Body of pancreas (tissue), 4 donors: ENCODE measurements at places on chromosomes 6 and 20. TPM values are rescaled to one million over a fixed set of nuclear protein-coding genes. Genes with fewer than 3 reads are reported as not detected.

GRCh38 chr20:39309458-39309857 lies 347.3 kb downstream of the DHX35 start:
- H3K27ac ChIP-seq: no peak overlapping the region
- H3K4me1 ChIP-seq: no peaks in the 10 kb centered on the region
- H3K36me3 ChIP-seq: no peaks in the 10 kb centered on the region
- no peaks in the 10 kb centered on the region for H3K27me3 ChIP-seq
- H3K4me3 ChIP-seq: no peak overlapping the region
- DNase-seq: no peak

GRCh38 chr6:44558024-44558831 lies 170.7 kb downstream of the CDC5L start:
- H3K27ac ChIP-seq: no peak overlapping the region
- no peak for DNase-seq
- H3K4me1 ChIP-seq: peaks cover 28% of the 10 kb centered on the region
- H3K27me3 ChIP-seq: no peaks in the 10 kb centered on the region
- no peak overlapping the region for H3K4me3 ChIP-seq
- H3K36me3 ChIP-seq: no peaks in the 10 kb centered on the region

GRCh38 chr20:38272961-38273360 lies 12.4 kb upstream of the KIAA1755 start:
- DNase-seq: no peak
- H3K36me3 ChIP-seq: no peaks in the 10 kb centered on the region
- no peak overlapping the region for H3K4me3 ChIP-seq
- no peaks in the 10 kb centered on the region for H3K4me1 ChIP-seq

- H3K27me3 ChIP-seq: no peaks in the 10 kb centered on the region
- DNase-seq: no peak
- peaks cover 17% of the 10 kb centered on the region for H3K4me1 ChIP-seq
- H3K36me3 ChIP-seq: no peaks in the 10 kb centered on the region
Observed at GRCh38 chr20:17227669-17228623, 1.1 kb downstream of the PCSK2 start.

DNA sequence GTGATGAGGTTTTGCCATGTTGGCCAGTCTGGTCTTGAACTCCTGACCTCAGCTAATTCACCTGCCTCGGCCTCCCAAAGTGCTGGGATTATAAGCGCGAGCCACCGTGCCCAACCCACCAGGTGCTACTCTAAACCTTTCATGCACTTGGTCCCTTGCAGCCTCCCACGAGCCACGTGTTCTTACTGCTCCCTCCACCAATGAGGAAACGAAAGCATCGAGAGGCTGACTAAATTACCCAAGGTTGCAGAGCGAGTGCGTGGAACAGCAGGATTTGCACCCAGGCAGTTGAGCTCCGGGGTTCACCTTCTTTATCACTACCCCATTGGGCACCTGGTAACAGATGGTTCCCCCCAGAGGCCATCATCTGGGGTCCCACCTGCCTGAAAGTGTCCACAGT lies 208.3 kb downstream of the LY86 start:
- H3K27ac ChIP-seq: no peak overlapping the region
- no peaks in the 10 kb centered on the region for H3K4me1 ChIP-seq
- no peaks in the 10 kb centered on the region for H3K36me3 ChIP-seq
- no peaks in the 10 kb centered on the region for H3K27me3 ChIP-seq
- no peak overlapping the region for H3K4me3 ChIP-seq
- no peak for DNase-seq

GRCh38 chr20:16621435-16622141 lies 48.3 kb upstream of the KIF16B start:
- no peaks in the 10 kb centered on the region for H3K27me3 ChIP-seq
- H3K36me3 ChIP-seq: no peaks in the 10 kb centered on the region
- H3K27ac ChIP-seq: no peak overlapping the region
- DNase-seq: no peak
- no peak overlapping the region for H3K4me3 ChIP-seq

GRCh38 chr20:48098866-48099265 lies 313.6 kb upstream of the SULF2 start:
- H3K27me3 ChIP-seq: no peaks in the 10 kb centered on the region
- no peak for DNase-seq
- H3K27ac ChIP-seq: no peak overlapping the region
- no peak overlapping the region for H3K4me3 ChIP-seq
- peaks cover 15% of the 10 kb centered on the region for H3K4me1 ChIP-seq

DNA sequence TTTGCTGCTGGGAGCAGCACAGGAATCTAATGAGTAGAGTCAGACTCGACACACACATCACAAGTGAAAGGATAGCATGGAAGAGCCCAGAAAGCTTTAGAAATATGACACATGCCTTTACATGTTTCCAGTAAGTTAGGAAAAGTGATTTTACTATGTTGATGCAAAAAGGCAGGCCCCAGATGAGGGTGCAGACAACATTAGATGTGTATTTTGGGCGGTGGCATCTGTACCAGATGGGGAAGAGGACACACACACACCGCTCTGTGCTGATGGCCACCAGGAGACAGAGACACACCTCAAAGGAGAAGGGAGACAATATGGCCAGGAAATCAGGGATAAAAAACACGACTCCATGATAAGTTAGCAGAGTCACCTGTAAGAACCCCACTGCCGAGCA lies 625 bp downstream of the MAS1L start:
- no peaks in the 10 kb centered on the region for H3K27me3 ChIP-seq
- H3K4me1 ChIP-seq: no peaks in the 10 kb centered on the region
- no peaks in the 10 kb centered on the region for H3K36me3 ChIP-seq
- H3K27ac ChIP-seq: no peak overlapping the region
- DNase-seq: no peak

GRCh38 chr6:20875369-20875963 lies 341.2 kb downstream of the CDKAL1 start:
- no peak for DNase-seq
- H3K36me3 ChIP-seq: no peaks in the 10 kb centered on the region
- H3K27me3 ChIP-seq: no peaks in the 10 kb centered on the region
- H3K4me3 ChIP-seq: no peak overlapping the region
- peaks cover 26% of the 10 kb centered on the region for H3K4me1 ChIP-seq

DNA sequence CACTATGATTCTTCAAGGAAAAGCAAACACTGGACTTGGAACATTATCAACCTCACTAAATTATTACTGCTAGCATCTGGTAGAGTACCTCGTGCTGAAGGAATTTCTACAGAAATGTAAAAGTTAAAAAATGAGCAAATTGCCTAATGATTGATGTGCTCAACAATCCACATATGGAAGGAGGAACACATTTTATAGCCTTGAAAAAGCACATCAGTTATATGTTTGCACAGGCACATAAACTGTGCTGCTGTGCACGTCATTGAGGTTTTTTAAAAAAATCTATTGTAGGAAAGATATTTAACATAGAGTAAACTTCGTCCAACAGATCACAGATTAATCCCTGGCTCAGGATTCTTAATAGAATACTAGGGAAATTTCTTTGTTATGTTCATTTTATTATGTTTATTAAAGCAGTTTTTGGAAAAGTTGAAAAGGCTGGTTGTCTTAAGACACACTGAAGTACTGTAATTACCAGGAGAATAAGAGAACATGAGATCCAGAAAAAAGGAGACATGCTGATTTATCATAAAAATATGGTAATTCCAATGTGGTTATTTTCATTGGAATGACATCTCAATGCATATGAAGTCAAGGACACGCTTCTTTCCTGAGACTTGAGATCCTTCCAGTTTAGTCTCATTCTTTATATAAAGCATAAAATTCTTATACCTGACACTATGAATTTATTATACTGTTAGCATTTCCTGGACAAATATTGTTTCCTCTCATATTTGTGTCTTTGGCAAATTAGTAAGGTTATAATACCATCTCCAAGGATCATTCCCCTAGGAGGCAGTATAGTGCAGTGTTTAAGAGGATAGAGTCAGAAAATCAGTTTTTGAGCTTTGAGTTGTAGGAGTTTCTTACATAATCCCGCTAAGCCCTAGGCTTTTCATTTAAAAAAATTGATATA lies 511.1 kb downstream of the TENT5A start:
- no peaks in the 10 kb centered on the region for H3K4me1 ChIP-seq
- no peak for DNase-seq
- no peaks in the 10 kb centered on the region for H3K36me3 ChIP-seq
- no peak overlapping the region for H3K4me3 ChIP-seq
- H3K27me3 ChIP-seq: no peaks in the 10 kb centered on the region
- no peak overlapping the region for H3K27ac ChIP-seq

GRCh38 chr6:99641270-99641669 lies 34.6 kb downstream of the PRDM13 start:
- DNase-seq: no peak
- no peaks in the 10 kb centered on the region for H3K4me1 ChIP-seq
- no peaks in the 10 kb centered on the region for H3K36me3 ChIP-seq
- H3K27me3 ChIP-seq: no peaks in the 10 kb centered on the region

GRCh38 chr6:141580988-141581552 lies 551.7 kb upstream of the GJE1 start:
- H3K27me3 ChIP-seq: no peaks in the 10 kb centered on the region
- no peak overlapping the region for H3K27ac ChIP-seq
- H3K4me1 ChIP-seq: no peaks in the 10 kb centered on the region

DNA sequence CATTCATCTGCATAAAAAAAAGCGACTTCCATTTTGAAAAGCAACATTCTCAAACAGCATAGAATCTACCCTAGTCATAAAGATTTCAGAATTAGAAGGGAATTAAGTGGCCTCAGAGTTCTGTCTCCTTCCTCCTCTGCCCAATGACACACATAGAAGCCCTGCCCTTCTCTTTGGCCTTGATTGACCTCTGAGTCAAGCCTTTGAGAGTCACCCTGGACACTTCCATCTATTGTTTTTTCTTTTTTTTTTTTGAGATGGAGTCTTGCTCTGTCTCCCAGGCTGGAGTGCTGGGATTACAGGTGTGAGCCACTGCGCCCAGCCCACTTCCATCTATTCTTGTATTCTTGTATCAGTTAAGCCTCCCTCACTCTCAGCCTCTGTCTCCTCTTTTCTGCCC lies 44.8 kb upstream of the CTNNBL1 start:
- DNase-seq: no peak
- H3K27ac ChIP-seq: no peak overlapping the region
- H3K4me1 ChIP-seq: no peaks in the 10 kb centered on the region
- H3K4me3 ChIP-seq: no peak overlapping the region

DNA sequence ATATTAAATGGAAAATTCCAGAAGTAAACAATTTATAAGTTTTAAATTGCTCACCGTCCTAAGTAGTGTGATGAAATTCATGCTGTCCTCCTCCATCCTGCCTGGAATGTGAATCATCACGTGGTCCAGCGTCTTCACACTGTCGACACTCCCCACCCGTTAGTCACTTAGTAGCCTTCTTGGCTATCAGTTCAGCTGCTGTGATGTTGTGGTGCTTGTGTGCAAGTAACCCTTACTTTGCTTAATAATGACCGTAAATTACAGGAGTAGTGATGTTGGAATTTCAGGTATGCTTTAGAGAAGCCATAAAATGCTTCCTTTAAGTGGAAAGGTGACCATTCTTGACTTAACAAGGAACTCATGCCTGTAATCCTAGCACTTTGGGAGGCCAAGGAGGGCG lies 25.2 kb downstream of the RIOK1 start:
- no peak for DNase-seq
- H3K4me1 ChIP-seq: peaks cover 6% of the 10 kb centered on the region
- H3K36me3 ChIP-seq: no peaks in the 10 kb centered on the region
- no peak overlapping the region for H3K4me3 ChIP-seq
- H3K27ac ChIP-seq: no peak overlapping the region
- no peaks in the 10 kb centered on the region for H3K27me3 ChIP-seq

- H3K4me3 ChIP-seq: no peak overlapping the region
- no peaks in the 10 kb centered on the region for H3K27me3 ChIP-seq
- no peak for DNase-seq
Observed at GRCh38 chr6:45001663-45002062, 326.5 kb upstream of the RUNX2 start.

ZBTB9 gene
- total RNA-seq: 5.3 TPM

PDYN gene
- total RNA-seq: not detected

BPIFB4 gene
- total RNA-seq: not detected

COL11A2 gene
- total RNA-seq: 0.78 TPM
